AG04449 (cell line): ENCODE measurements at places on chromosomes 1 and 21.

DNA sequence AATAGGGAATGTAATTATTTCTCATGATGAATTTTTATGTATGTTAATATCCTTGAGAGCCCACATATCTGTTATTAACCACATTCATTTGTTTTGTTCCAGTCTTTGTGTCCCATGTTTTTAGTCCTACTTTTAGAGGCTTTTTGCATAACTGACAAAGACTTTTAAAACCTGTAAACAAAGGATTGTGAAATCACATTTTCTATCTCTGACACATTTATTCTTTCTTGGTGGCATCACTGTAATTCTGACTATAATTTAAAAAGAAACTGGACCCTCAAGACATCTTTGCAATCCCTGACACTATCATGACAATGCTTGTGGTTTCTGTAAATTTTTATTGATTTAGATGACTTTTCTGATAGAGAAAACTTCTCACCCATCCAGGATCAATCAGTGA, 313.1 kb downstream of the SIPA1L2 start:
- DNase-seq, result no peak

DNA sequence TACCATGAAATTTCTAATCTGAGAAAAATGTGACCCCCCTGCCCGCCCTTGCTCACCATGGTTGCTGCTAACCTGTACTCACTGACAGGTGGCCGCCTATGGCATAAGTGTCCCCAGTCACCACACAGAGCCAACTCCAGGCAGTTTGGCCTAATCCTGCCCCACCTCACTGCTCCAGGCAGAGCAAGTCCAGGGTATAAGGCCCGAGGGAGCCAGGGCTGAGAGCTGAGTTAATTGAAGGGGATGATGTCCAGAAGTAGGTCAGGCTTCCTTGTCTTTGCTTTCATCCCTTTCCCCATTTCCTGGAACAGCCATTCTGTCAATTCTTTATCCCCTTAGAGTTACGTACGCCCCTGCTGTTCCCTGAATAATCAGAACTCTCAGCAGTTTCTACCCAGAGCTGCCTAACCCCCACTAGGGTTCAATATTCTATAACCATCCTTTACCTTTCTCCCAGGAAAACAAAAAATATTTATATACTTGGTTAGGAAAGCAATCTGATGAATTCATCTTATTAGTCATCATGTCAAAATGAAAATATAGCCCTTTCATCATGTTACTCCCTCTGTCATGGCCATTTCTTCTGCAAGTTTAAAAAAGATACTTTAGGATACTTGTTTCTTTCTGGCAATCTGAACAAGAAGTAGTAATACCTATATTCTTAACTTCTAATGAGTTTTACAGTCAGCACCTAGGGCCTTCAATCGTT, 29.4 kb upstream of the CD101 start:
- no peak for DNase-seq

GRCh38 chr21:34706337-34706736, 37.5 kb downstream of the CLIC6 start:
- DNase-seq, result no peak

- no peak for DNase-seq
Measured at GRCh38 chr1:233393926-233394680, 66.6 kb downstream of the MAP3K21 start.

GRCh38 chr1:99445486-99445885, 181.2 kb downstream of the PLPPR4 start:
- DNase-seq, result no peak

DNA sequence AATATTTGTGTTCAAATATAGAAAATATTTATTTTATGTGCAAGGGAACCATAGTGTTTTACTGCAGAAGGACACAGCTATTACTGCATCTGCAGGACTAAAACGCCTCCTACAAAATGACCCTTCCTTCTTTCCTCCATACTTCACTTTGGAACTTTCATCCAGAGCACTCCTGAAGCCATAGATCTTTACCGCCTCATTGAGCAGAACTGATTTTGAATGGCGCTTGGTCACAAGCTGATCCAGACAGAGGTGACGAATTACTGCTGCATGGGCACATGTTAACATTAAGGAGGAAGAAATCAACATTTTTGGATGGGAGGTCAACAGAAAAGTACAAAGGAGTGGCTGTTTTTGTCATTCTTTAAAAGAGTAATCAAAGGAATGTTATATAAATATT, 931.6 kb downstream of the NCAM2 start:
- no peak for DNase-seq

- no peak for DNase-seq
Measured at GRCh38 chr1:232883992-232884661, 66.3 kb upstream of the NTPCR start.

- no peak for DNase-seq
Measured at GRCh38 chr1:13769212-13769611, 69.2 kb downstream of the PRDM2 start.

- DNase-seq, result no peak
Measured at GRCh38 chr1:182484067-182484466, 34.1 kb downstream of the RGSL1 start.

DNA sequence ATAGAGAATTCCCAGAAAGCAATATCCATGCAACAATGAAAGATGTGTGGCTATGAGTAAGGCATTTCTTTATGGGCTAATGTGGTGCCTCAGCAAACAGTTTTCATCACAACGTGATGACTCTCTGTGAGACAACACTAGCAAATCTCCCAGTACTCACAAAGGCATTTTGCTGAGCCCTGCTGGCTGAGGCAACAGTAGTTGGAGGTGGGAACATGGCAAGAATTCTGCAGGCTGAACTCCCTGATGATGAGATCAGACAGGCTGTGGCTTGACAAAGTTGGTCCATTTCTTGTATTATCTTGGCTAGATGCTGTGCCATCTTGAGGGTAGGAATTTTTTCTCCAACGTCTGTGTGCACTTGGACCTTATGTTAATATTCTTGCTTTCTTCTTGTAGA, 24.6 kb downstream of the PROX1 start:
- DNase-seq, result no peak

DNA sequence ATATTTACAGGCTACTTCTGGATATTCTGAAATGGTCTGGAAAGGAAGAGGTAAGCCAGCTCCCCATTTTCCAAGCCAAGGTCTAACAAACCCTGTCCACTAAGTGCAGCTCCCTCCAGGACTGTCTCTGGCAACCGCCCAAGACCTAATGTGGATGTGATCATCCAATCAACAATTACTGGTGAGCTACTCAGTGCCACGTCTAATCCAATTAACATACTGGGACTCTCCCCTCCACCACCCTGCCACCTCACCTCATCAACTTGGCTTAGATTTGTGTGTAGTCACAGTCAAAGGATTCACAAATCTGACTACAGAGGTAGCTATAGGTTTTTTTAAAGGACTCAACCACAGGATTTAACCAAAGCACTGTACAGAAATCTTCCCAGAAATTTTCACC, 25.4 kb upstream of the S100A7 start:
- no peak for DNase-seq

DNA sequence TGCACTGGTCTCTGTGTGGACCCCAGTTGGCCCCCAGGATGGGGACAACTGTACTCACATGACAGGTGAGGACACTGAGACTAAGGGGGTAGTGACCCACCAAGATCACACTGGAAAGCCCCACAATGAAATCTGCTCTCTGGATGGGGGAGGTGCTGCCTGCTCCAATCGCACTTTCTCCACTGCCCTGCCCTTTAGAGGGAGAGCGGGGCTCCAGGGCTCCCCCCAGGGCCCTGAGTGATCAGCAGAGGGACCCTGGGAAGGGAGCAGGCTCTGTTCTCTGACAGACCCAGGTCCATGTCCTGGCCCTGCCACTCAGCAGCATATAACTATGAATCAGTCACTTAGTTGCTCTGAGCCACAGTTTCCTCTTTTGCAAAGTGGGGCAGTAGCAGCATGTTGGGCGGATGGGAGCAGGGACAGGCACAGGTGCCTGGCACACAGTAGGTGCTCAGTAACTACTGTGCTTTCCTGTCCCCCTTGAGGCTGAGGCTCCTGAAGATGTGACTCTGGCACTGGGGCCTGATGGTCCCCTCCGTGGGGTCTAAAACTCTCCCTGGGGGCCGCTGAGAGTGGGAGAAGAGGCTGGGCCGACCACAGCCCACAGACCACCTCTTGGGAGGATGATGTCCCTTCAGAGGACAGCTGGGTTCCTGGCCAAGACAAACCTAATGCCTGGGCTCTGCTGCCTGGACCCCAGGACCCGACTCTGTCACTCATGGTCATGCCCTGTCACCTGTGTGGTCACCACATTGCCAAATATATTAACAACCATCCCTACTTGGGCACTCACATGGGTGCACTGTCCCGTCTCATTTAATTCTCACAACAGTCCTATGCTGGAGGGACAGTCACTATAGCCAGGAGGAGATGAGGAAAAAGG, 222.7 kb downstream of the PTPRU start:
- no peak for DNase-seq

- DNase-seq, result no peak
Measured at GRCh38 chr1:116808200-116808847, 54.1 kb downstream of the CD2 start.

DNA sequence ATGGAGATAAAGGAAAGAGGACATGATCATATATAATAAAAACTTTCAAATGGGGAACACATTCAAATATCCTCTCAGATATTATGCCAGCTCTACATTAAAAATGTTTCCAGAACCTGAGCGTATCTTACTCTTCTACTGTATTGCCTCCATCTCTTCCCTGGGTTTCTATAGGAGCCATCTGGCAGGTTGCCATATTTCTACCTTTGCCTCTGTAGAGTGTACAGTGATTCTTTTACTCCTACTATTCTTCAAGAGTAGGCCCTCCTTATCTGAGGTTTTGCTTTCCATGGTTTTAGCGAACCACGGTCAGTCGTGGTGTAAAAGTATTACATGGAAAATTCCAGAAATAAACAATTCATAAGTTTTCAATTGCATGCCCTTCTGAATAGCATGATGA, 259.5 kb downstream of the GRIK1 start:
- DNase-seq, result no peak

- peak; percentile 59 for DNase-seq
Measured at GRCh38 chr1:219412772-219413171, 200.1 kb downstream of the ZC3H11B start.

- DNase-seq, result no peak
Measured at GRCh38 chr1:12669529-12670068, 25.7 kb downstream of the AADACL4 start.

- no peak for DNase-seq
Measured at GRCh38 chr1:47827109-47827508, 170.1 kb downstream of the TRABD2B start.

- DNase-seq, result no peak
Measured at GRCh38 chr1:85911742-85912141, 203.5 kb upstream of the ZNHIT6 start.

- DNase-seq, result no peak
Measured at GRCh38 chr1:1235016-1235744, 3.1 kb downstream of the B3GALT6 start.

DNA sequence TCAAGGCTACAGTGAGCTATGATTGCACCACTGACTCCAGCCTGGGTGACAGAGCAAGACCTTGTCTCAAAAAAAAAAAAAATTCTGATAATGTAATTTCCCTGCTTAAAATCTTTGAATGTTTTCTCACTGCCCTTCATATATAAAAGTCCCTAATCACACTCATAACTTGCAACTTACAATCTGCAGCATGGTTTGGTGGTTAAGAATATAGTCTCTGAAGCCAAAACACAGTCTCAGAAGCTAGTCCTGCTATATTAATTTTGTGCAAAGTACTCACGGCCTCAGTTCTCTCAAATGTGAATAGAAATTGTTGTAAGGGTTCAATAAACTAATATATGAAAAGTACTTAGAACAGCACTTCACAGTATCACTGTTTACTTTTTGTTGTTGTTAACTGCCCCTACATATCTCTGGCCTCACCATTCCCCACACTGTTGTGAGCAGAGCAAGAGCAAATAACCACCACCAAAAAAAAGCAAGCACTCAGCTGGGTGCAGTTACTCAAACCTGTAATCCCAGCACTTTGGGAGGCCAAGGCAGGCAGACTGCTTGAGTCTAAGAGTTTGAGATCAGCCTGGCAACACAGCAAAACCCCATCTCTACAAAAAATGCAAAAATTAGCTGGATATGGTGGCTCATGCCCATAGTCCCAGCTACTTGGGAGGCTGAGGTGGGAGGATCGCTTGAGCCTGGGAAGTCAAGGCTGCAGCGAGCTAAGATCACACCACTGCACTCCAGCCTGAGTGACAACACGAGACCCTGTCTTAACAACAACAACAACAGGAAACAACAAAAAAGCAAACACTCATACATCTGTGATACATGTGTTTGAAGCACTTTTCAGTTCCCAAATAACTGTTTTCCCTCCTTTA, 22.4 kb downstream of the ASH1L start:
- DNase-seq, result no peak

GRCh38 chr1:204327359-204327758, 32.4 kb downstream of the PLEKHA6 start:
- no peak for DNase-seq

- no peak for DNase-seq
Measured at GRCh38 chr1:79847700-79848099, 841.2 kb upstream of the ADGRL4 start.

DNA sequence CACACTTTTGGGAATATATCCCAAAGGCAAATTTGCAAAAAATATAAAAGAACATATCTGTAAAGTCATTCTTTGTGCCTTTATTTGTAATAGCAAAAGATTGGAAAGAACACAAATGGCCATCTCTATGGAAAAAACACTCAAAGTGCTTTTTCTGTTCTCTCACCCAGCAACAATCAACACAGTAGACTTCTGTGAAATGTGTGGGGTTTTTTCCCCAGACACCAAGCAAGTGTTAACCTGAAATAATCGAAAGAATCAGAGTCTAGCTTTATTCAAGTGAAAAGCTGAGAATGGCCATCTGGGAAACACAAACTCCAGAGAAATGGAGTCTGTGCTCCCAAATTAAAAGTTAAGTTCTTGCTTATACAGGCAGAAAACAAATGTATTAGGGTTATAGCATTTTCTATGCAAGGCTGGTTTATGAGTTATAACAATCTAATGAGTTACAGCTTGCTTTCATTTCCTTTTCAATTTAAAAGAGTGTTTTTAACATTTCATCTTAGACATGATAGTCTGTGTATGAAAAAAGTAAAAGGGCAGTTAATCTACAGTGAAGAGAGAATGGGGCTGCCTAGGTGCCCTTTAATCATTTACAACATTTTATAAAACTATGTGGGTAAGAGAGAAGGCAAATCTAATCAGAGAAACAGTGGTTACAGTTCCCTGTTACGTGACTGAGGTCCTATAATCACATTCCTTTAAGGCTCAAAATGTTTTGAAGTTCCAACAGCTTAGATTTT, 46.6 kb downstream of the SLC30A7 start:
- DNase-seq, result no peak

DNA sequence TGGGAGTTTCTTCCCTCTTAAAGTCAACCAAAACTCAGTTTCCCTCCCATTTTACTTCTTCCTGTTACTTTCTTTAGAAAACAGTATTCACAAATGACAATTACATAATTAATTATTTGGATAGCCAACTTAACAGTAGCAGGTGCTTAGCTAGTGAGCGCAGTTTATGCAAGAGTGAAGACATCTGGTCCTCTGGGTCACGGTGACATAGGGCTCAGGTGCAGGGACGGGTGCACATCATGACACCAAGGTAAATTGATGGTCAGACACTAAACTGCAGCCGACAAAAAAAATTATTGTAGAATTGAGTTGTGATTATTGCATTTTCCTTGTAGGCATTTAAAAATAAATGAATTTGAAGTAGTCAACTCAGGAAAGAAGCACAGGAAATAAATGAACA, 142.0 kb upstream of the KCTD3 start:
- no peak for DNase-seq
